Islet precursor cell (in vitro differentiated cells): ENCODE measurements at places on chromosomes 12 and 14.
A peak's percentile ranks its signal among the peaks of the same experiment; 100 is the strongest.

DNA sequence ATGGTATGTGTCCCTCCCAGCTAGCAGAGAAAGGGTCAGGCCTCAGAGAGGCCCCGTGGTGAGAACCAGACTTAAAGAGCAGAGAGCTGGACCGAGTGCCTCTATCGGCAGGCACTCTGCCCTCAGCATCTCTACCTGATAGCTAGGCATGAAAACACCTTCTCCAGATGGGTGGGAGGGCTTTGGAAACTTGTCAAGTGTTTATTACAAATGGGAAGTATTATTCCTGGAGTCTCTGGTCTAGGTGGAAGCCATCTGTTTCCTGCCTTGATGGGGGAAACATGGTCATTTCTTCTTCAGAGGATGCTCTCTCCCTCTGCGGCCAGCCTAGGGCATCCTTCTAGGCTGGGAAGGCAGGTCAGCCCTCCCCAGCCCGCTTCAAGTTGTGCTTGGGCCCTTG is 2.3 kb downstream of the TMEM63C start:
- DNase-seq, result no peak

- no peak for DNase-seq
These were observed 3.7 kb upstream of the DHRS4L2 start for GRCh38 chr14:23984891-23985602.

DNA sequence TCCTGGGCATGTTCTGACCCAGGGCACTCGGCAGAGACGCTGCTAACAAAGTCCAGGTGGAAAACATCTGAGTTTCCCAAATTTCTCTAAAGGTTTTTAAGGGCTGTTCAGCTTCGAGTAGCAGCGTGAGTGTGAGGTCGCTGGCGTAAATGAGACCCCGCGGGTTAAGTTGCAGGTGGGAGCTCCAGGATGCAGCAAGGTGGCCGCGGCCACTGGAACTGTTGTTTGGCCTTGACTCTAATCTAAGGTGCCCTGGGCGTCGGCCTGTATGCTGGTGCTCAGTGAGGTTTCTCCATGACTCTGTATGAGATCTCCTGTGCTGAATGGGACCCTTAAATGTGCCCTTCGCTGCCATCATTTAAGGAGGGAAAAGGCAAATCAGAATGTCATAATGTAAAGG is 50.7 kb downstream of the ELK3 start:
- DNase-seq, result no peak

GRCh38 chr14:94572637-94573303 is 8.5 kb upstream of the SERPINA5 start:
- DNase-seq, result peak; percentile 18

GRCh38 chr12:7137908-7138307 is 7.7 kb downstream of the CLSTN3 start:
- no peak for DNase-seq

DNA sequence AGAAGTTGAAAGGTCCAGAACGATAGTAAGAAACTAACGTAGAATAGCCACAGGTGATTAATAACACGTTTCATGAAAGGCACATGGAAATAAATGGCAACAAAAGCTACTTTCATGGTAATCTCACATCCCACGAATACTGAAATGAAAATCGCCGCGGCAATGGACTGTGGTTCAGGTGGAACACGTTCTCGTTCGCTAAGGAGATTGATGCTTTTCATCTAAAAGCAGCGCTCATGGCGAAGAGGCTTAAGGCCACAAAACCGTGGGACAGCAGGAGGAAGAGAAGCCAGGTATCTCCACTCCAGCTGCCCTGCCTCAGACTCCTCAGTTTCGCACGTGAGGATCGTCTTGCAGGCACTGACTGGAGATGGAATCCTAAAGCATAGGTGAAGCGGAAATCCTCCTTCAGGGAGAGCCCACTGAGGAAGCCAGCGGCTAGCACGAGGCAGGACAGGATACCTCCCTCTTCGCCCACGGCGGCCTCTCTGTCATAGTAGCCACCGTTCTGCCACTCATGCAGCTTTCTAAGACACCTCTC is 696 bp upstream of the GPHN start:
- DNase-seq, result no peak

- DNase-seq, result peak; percentile 19
These were observed 96.3 kb upstream of the EEA1 start for GRCh38 chr12:93025145-93026103.

DNA sequence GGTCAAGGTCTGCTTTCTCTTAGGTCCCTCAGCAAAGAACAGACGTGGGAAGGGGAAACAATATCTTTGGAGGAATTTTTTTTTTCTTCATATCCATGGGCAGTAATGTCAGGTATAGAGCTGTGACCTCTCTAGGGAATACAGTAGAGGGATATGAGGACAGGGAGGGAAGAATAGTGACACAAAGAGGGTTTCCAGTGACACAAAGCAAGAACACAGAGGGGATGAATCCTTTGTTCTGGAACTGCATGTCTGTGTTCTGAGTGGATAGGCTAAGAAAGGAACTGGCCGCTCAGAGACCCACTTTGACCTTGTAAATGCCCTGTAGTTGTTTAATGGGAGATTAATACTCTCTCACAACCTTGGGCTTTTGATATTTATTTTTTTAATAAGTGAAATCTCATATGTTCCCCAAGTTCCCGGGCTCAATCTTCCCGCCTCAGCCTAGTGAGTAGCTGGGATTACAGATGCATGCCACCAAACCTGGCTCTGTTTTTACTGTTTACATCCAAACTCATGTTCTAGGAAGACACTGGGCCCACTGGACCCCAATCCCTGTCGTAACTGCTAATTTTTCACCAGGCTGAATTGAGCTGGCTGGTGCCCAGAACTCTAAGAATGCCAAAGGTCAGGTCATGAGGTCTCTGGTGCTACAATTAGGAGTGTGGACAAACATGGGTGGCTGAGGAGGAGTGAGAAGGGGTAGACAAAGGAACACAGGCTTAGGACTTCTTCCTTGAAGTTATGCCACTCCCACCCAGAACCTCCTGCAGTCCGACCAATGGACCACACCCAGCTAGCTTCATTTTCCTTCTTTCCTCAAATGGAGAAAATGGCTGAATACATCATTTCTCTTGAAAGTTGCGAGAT is 9.1 kb upstream of the PLEKHH1 start:
- no peak for DNase-seq

GRCh38 chr12:84704856-84705255 is 207.7 kb downstream of the SLC6A15 start:
- DNase-seq, result no peak

DNA sequence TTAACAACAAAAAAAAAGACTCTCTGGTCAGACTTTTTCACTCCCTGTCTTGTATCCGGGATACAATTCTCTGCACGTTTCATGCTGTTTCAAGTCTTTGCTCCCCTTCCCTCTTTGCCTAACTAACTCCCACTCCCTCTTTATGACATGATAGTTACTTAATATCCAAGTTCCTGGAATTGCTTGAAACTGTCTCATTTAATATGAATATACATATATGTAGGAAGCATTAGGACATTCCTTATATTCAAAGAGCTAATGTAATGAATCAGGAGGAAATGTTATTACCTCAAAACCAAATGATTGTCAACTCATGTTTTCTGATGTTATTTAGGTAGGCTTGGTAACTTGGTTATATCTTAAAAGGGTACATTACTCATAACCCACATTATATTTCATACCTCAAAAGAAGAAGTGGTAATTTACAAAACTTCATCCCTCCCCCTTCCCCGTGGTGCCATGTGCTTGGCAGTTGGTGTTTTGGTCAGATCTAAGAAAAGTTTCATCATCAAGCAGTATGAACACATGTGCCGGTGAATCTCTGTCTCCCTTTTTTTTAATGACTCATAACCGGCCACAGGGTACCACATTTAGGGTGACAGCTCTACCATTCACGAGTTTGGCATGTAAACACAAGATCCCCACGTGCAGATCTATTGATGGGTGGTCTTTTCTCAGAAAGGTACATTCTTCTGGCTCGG is 56.5 kb downstream of the HCAR2 start:
- DNase-seq, result no peak

DNA sequence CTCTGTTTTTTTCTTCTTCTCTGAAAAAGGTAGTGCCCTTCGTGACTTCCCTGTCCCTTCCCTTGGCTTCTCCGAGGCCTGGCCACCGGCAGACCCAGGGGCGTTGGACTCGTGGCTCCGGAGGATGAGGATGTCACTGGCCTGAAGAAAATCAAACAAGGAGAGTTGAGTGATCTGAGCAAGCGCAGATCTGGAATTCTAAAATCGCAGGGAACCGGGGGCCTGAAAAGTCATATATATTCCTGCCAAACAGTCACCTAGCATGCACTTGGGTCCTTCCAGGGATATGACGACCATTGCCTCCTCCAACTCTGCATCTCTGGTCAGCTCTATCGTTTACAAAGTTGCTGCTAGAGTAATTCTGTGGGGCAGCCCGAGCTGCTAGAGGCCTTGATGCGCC is 5.2 kb upstream of the PNMA1 start:
- DNase-seq, result peak; percentile 40

- peak; percentile 64 for DNase-seq
These were observed 1.9 kb downstream of the DUSP16 start for GRCh38 chr12:12560587-12561370.

- peak; percentile 57 for DNase-seq
These were observed 94.4 kb upstream of the PLEKHG7 start for GRCh38 chr12:92608151-92609091.

- DNase-seq, result no peak
These were observed 827.9 kb downstream of the BCL11B start for GRCh38 chr14:98444077-98444476.

DNA sequence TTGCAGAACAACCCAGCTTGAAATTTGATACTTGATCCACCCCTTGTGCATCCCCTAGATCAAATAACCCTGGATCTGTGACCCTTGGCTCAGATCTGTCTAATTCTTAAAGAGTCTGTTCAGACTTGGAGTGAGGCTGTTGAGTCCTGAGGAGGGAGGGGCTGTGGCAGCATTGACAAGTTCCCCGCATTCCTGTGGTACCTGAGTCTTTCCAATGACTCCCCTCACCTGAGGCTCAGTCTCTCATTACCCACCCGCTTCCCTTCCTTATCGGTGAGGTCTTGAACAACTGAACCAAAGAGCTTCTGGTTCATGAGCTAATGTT is 16.1 kb upstream of the HDAC7 start:
- DNase-seq, result peak; percentile 92

- peak; percentile 51 for DNase-seq
These were observed 6.7 kb upstream of the CACNA2D4 start for GRCh38 chr12:1924996-1925683.
